ENCODE measurements at places on chromosomes 7 and 10.
A peak's percentile ranks its signal among the peaks of the same experiment; 100 is the strongest.

DNA sequence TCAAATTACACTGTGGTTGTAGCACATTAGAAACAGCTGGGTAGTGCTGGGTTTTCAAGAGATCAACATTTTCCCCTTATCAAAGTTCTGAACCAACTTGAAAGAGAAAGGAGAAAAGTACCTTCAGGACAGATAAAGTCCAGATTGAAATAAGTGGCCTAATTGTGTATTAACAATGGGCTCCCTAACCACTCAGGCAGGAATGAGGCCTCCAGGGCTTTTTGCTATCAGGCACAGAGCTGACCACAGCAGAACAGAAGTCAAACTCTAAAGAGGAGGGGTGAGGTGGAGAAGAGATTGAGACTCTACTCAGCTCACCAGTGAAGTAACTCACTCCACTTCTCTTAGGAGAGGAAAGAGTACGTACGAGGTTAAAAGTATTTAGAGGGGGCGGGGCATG, 394.1 kb upstream of the PHF14 start:
- DNase-seq = no peak

DNA sequence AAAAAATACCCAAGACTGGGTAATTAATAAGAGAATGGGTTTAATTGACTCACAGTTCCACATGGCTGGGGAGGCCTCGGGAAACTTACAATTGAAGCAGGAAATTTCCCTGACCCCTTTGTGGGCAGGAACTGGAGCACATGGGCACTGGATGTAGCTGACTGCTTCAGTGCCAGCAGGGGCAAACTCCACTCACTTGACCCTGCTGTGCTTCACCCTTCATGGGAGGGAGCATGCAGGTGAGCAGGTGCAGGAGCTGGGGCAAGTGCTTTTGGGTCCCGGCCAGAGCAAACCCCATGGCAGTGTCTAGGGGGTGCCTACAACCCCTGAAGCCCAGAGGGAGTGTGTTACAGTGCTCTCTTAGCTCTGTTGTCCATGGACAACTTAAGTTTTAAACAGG, 132.6 kb downstream of the AKR1D1 start:
- no peak for DNase-seq

DNA sequence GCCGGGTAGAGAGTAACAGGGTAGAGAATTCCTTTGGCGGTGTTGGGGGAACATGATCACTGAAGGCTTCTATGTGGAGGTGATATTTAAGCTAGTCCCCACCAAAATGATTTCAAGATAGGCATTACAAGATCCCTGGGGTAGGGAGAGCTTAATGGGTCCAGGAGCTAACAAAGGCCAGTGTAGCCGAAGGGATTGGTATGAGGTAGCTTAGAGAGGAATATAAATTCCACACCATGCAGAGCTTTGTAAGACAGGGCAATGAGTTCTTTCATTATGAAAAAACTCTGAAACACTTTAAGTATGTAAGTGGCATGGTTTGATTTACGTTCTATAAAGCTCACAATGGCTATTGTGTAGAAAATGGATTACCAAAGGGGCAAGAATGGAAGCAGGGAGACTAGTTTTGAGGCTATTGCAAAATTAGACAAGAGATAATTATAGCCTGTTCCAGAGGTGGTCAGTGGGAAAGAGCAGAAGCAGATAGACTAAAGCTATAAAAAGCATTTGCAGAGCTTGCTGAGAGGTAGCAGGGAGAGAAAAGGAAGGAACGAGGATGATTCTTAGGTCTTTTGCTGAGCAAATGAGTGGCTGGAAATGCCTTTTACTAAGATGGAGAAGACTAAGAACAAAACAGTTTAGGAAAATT, 119.7 kb upstream of the SLC25A13 start:
- DNase-seq = no peak

DNA sequence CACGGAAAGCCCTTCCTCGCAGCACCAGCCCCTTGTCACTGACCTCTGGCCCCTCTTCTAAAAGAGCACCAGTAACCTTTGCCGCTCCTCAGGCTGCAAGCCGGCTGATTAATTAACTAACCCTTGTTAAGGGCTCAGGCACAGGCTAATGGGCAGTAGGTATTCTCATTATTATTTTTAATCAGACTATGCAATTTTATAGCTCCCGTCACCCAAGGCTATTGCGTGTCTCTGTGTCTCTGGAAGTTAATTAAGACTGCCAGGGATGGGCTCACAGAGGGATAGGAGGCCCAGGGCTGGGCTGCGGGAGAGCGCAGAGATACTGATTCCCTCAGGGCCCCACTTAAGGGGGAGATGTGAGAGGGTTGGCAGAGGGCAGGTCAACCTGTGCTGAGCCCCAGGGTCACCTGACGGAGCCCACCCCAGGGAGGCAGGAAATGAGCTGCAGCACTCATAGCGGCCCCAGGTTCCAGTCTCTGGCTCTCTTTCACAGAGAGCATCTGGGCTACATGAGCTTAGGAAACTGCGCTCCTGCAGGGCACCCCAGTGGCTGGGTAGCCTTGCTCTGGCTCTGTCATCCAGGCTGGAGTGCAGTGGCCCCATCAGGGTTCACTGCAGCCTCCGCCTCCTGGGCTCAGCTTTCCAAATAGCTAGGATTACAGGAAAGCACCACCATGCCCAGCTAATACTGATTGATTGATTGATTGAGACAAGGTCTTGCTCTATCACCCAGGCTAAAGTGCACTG, 92.2 kb upstream of the LRRC4 start:
- DNase-seq = no peak

DNA sequence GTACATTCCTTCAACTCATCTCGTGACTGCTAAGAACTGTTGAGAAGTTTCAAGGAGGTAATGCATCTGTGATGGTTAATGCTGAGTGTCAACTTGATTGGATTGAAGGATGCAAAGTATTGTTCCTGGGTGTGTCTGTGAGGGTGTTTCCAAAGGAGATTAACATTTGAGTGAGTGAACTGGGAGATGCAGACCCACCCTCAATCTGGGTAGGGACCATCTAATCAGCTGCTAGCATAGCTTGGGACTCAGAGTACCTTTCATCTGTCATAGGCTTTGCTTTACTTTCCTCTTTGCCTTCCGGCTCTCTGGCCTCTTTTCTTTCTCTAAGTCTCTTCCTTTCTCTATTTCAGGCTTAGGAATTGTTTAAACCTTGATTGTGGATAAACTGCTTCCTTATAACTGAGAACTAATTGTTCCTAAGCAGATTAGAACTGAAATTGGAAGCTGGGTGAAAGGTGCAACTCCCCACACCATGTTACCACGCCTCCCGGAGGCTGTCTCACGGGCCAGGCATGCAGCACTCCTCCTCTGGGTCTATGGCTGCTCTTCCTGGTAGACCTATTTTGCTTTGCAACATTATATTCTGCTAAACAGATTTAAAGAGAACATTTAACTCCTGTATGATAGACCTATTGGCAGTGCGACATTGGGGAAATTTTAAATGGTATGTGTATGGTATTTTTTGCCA, 298.2 kb downstream of the CCSER2 start:
- DNase-seq = no peak

DNA sequence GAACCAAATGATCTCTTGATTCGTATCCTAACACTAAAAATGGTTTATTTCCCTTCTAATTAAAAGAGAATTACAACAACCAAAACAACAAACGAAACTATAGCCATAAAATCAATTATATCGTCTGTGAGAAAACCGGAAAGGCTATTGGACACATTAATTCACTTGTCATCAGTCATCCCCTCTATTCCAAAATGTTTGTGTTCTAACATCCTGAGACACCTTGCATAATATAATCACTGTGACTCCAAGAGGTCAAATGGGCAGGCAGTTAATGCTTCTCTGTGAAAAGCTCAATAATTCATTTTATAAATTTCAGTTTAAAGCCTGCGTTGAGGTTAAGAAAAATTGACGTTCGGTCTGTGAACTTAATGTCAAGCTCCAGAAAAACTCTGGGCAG, 463 bp upstream of the LRRTM3 start:
- DNase-seq = no peak

DNA sequence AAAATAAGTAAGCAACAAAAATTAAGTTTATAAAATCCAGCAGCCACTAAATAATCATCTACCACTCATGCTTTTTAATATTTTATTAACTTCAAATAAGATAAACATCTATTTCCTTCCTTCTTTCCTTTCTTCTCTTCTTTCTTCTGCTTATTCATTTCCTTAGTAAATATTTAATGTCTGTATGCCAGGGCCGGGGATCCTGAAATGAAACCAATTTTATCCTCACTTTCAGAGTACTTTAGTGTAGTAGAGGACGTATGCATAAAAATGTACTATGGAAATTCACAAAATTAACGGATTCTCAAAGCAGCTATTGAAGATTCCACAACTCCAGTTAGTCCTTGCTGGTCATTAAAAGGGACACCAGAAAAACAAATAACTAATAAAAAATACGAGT, 224.7 kb downstream of the VTI1A start:
- DNase-seq = no peak

- no peak for DNase-seq
Observed at GRCh38 chr7:154892459-154892858, 110.5 kb downstream of the PAXIP1 start.

- DNase-seq = no peak
Observed at GRCh38 chr10:92208736-92209135, 82.1 kb downstream of the CPEB3 start.

DNA sequence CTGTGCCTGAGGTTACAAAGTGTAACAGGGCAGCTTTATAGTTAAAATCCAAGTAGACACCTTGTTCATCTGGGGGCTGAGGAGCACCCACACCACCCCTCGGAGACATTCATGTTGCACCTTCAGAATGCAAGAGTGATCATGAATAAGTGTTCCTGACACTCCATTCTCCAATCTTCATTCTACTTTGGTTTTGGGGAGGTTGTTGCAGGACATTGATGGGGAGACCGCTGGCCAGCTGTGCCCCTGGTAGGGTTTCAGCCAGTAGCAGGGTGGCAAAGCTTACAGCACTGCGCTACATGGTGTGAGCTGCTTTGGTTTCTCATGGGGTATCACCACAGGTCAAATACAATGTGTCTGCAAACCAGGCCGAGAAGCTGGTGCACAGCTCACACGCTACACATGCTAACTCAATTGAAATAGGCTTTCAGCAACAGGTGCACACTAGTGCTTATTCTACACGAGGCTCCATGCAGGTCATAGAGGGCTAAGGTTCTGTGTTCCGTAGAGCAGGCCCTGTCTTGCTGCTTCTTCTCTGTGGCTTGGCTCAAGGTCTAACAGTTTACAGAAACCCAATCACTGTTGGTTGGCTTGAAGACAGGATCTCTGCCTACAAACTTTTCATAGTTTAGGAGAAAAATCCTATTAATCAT, 317.4 kb upstream of the ZNF32 start:
- no peak for DNase-seq

GRCh38 chr7:28389504-28390395, 22.6 kb upstream of the CREB5 start:
- DNase-seq = no peak

DNA sequence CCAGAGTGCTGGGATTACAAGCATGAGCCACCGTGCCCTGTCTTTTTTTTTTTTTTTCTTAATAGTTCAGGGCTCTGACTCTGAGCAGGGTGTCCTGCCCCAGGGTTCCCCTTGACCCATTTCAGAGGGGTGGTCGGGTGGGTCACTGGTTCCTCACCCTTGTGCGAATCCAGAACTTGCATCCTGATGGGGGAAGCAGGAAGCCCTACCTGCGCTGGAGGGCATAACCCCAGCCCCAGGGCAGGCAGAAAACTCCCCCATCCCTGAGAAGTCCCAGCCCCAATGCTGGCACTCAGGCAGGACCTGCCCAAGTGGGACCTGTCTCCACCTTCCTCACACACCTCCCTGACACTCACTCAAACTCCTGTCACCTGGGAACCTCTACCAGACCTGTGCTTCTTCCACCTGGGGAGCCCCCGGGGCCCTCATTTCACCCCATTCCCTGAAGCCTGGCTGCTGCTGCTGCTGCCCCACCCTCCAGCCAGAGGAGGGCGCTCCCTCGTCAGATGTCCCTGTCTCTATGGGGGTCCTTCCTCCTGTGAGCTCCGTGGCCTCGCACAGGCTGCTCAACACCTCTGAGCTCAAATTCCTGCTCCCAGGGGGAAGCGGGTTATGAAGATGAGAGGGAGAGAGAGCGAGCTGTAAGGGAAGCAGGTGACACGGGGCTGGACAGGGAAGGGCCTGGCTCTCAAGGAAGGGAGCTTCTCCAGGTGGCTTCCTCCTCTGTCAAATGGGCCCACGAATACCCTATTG, 15.1 kb upstream of the ZNF273 start:
- DNase-seq = peak; percentile 37

- no peak for DNase-seq
Observed at GRCh38 chr7:107860279-107860961, 30.6 kb upstream of the DLD start.

GRCh38 chr10:63427013-63427412, 38.8 kb downstream of the JMJD1C start:
- no peak for DNase-seq

DNA sequence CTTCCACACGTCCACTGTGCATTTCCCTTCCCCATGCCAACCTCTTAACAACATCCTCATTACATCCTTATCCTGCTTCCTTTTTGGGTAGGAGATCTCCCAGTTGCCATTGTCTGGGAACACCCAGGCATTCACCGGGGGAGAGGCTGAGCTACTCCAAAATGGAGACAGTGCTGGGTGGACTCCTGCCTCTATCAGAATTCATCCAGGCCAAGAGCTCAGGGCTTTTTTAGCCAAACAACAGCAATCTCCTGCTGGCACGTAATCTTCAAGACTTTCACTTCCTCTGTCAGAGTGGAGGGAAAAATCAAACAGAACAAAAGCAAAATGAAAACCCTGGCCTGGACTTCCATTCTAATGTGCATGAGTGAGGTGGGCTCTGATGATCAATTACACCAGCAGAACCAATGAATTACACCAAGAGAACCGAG, 245.0 kb downstream of the PRPF18 start:
- DNase-seq = no peak

DNA sequence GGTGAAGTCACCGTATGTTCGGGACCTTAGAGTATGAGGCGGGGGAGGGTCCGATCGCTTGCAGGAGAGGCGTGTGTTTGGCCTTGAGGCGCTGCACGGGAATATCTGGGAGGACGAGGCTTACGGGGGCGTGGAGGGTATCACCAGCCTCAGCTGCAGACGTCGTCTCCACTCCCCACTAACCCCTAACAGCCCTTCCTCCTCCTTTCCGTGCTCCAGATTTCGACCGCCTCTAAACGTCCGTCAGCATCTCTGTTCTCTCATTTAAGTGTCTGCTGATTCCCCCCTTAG, 23.5 kb upstream of the ZNF12 start:
- no peak for DNase-seq

- DNase-seq = no peak
Observed at GRCh38 chr7:158276414-158277218, 311.0 kb downstream of the PTPRN2 start.

- DNase-seq = no peak
Observed at GRCh38 chr7:186516-187113, 5.8 kb upstream of the FAM20C start.

GRCh38 chr7:151057989-151058780, 488 bp upstream of the CDK5 start:
- peak; percentile 97 for DNase-seq

DNA sequence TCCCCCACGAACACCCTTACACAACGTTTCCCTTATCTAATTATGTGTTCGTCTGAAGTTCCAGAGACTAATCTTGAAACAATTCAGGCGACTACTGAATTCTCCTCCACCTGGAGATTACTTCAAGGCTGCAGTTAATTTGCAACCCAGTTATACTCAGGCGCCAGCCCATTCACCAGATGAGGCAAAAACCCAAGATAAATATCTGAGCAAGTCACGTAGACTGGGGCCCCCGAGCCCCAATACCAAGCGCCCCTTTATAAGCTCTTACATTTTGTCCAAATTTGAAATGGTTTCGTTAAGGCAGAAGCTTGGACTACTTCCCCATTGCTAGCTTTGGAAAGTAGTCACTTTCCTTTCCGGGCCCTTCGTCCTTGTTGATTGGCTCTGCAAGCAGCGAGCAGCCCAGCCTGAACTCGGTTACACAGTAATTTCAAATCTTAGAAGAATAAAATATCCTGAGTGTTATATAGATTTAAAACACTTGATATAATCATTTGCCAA, 1.2 kb downstream of the TPK1 start:
- peak; percentile 29 for DNase-seq

Measured in activated naive CD4-positive, alpha-beta T cell treated with anti-CD3 and anti-CD28 coated beads, Interleukin-2, amount 50 U/mL, for 16 hours (primary cell).